ENCODE measurements at places on chromosomes 6 and 20. TPM values are rescaled to one million over a fixed set of nuclear protein-coding genes. Genes with fewer than 3 reads are reported as not detected.

Gene RSPH4A
- polyA plus RNA-seq = 1.0 TPM

Gene TFAP2D
- polyA plus RNA-seq = not detected

Gene ID4
- 3.7 TPM for polyA plus RNA-seq

Gene OPN5
- polyA plus RNA-seq = not detected

GRCh38 chr6:82057846-82058554, 189.5 kb downstream of the IBTK start:
- H3K27ac ChIP-seq = no peak overlapping the region
- no peak overlapping the region for H3K4me3 ChIP-seq
- H3K4me1 ChIP-seq = no peaks in the 10 kb centered on the region
- no peaks in the 10 kb centered on the region for H3K36me3 ChIP-seq

DNA sequence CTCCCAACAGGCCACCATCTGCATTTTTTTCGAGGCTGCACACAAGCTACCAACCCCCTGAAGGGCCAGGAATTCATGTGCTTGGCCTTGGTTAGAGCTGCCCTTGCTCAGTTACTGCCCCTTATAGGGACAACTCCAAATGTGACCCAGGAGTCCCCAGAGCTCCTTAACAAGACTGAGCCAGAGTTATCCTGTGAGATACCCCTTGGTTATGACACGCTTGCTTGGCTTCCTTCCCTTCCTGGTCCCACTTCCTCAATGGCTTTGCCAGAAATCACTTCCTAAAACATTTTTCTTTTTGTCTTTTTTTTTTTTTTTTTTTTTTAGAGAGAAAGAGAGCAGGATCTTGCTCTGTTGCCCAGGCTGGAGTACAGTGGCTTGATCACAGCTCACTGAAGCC, 8.9 kb downstream of the TREM1 start:
- no peaks in the 10 kb centered on the region for H3K36me3 ChIP-seq
- H3K27me3 ChIP-seq = no peaks in the 10 kb centered on the region
- no peak overlapping the region for H3K4me3 ChIP-seq

DNA sequence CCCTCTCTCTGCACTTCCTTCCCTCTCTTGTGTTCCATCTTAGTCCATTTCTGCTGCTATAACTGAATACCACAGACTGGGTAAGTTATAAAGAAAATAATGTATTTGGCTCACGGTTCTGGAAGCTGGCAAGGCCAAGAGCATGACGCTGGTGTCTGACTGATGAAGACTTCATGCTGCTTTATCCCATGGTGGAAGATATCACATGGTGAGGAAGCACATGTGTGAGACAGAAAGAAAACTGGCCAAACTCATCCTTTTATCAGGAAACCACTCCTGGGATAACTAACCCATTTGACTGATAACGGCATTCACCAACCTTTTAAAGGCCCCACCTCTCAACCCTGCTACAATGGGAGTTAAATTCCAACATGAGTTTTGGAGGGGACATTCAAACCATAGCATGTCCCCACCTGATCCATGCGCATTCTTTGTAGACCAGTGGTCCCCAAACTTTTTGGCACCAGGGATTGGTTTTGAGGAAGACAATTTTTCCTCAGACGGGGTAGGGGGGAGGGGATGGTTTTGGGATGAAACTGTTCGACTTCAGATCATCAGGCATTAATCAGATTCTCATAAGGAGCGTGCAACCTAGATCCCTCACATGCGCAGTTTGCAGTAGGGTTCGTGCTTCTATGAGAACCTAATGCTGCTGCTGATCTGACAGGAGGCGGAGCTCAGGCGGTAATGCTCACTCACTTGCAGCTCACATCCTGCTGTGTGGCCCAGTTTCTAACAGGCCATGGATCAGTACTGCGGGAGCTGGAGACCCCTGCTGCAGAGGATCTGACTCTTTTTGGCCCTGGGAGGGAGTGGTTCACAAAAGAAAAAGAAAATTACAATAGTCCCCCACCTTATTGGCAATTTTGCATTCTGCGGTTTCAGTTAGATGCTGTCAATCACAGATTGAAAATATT, 71.7 kb upstream of the RNF24 start:
- DNase-seq = no peak
- peaks cover 8% of the 10 kb centered on the region for H3K27me3 ChIP-seq
- H3K27ac ChIP-seq = no peak overlapping the region
- peaks cover 15% of the 10 kb centered on the region for H3K4me1 ChIP-seq
- H3K4me3 ChIP-seq = no peak overlapping the region

DNA sequence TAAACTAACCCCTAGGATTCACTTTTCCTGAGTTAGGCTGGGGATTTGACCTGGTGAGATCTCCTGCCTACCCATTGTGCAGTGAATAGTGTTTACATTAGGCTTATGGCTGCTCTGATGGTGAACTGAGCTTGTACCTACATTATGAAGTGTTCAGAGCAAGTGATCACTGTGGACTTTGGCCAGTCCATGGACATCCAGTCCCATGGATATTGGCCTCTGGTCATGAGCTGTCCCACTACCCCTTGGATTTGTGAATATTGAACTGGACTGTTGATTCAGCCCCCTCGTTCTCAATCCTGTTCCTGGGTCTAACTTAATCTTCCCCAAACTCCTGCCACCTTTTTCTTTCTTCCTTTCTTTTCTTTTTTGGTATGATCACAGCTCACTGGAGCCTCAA, 13.8 kb downstream of the ASIP start:
- no peaks in the 10 kb centered on the region for H3K4me1 ChIP-seq
- no peak overlapping the region for H3K4me3 ChIP-seq
- no peaks in the 10 kb centered on the region for H3K27me3 ChIP-seq
- DNase-seq = no peak

DNA sequence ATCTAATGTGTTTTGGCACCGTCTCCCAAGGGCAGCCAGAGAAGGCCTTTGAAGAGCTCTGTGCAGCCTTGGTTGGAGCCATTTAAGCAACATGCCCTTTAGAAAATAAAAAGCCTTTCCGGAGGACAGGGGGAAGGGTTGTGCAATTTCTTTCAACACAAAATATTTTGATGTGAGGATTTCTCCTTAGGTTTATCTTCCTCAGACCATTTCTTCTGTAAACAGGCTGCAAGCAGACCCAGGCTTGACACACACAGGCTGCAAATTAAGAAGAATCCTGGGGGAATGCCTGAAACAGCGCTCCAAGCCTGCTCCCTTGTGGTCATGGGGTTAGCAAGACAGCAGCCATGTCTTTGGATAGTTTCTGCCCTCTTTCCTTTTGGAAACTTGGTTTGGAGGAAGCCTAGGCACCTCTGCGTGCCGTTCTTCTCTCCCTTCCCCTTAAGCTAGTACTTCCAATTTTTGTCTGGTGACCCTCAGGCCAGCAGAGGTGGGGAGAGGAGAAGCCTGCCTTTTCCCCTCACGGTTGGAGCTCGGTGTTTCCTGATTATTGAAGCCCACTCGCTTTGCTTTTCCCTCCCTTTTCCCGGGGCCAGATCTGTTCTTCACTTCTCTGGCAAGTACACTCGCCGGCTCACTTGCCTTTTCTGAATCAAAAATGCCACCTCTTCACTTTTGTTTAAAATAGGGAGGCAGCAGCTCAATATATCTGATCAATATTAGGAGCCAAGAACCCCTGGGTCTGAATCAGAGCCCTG, 39.6 kb upstream of the NOX3 start:
- H3K27me3 ChIP-seq = no peaks in the 10 kb centered on the region
- peak; percentile 74 for DNase-seq
- H3K4me3 ChIP-seq = no peak overlapping the region
- 0 out of 2 replicates have a peak, but pooled peaks cover 6% of the 10 kb centered on the region for H3K4me1 ChIP-seq
- no peak overlapping the region for H3K27ac ChIP-seq

DNA sequence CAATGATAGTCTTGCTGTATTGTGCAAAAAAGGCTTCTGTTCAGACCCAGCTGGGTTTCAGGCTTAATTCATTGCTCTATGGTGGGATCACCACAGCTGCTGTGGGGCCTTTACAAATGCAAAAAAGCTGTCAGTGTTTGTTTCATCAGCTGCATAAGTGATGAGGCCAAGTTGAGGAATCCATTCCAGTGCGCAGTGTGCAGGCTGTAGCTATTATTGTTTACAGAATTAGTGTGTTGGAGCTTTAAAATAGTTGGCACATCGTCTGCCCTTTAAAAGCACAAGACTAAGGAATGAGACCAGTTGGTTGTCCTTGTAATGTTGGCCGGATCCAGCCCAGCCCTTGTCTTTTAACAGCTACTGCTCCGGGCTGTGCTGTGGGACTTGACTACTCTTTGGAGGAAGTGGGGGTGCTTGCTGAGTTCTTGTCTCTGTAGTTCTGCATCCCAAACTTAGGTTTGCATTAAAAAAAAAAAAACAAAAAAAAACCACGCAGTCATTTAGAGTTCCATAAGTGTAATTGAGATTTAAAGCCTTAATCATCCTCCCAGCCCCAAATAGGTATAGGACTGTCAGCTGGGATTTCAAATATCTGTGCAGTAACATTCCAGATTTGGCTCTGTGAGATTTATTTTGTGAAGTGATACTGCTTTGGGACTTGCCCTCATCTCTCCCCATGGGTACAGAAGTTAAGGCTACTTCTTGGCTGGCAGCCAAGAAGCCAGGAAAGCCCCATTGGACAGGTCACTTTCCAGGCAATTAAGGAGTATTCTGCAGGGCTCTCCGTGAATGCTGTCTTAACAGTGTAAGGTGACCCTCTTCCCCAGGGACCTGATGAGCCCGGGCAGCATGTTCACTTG, 19.3 kb downstream of the JARID2 start:
- peaks cover 97% of the 10 kb centered on the region for H3K4me1 ChIP-seq
- H3K27me3 ChIP-seq = no peaks in the 10 kb centered on the region
- no peaks in the 10 kb centered on the region for H3K36me3 ChIP-seq

DNA sequence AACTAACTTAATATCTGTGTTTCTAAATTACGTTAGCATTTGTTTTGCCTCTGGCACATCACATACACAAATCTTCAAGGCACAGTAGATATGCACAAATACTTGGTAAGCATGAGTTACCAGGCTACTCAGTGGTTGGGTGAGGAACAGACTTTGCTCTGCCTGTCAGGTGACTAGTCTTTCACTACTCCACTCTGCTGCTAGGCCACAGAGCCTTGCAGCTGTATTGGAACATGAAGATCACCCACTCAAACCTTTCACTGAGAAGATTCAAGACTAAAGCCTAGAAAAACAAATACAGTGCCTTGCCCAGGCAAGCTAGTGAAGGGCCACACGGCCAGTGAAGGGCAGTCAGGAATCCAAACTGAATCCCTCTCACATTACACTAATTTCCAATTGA, 47.0 kb downstream of the DTNBP1 start:
- H3K36me3 ChIP-seq = 0 out of 2 replicates have a peak, but pooled peaks cover 3% of the 10 kb centered on the region
- H3K27me3 ChIP-seq = no peaks in the 10 kb centered on the region
- DNase-seq = peak; percentile 8
- H3K27ac ChIP-seq = no peak overlapping the region
- H3K4me3 ChIP-seq = peak overlapping the region; percentile 6
- peaks cover 22% of the 10 kb centered on the region for H3K4me1 ChIP-seq

- DNase-seq = no peak
- H3K36me3 ChIP-seq = no peaks in the 10 kb centered on the region
- H3K27me3 ChIP-seq = no peaks in the 10 kb centered on the region
- H3K4me1 ChIP-seq = peaks cover 30% of the 10 kb centered on the region
- no peak overlapping the region for H3K4me3 ChIP-seq
- H3K27ac ChIP-seq = peak overlapping the region; percentile 48
Measured at GRCh38 chr6:144730088-144730645, 445.0 kb downstream of the UTRN start.

- no peaks in the 10 kb centered on the region for H3K36me3 ChIP-seq
- H3K4me1 ChIP-seq = no peaks in the 10 kb centered on the region
- no peak for DNase-seq
- no peak overlapping the region for H3K4me3 ChIP-seq
- H3K27ac ChIP-seq = no peak overlapping the region
Measured at GRCh38 chr6:47098570-47098993, 56.5 kb upstream of the ADGRF1 start.

- no peaks in the 10 kb centered on the region for H3K4me1 ChIP-seq
- DNase-seq = no peak
- no peak overlapping the region for H3K27ac ChIP-seq
- H3K27me3 ChIP-seq = no peaks in the 10 kb centered on the region
- peaks cover 6% of the 10 kb centered on the region for H3K36me3 ChIP-seq
Measured at GRCh38 chr20:13581451-13581850, 57.3 kb downstream of the TASP1 start.

GRCh38 chr6:157278171-157278570, 45.1 kb downstream of the TMEM242 start:
- DNase-seq = no peak
- H3K36me3 ChIP-seq = no peaks in the 10 kb centered on the region
- no peak overlapping the region for H3K27ac ChIP-seq
- H3K27me3 ChIP-seq = peaks cover 21% of the 10 kb centered on the region
- no peak overlapping the region for H3K4me3 ChIP-seq

DNA sequence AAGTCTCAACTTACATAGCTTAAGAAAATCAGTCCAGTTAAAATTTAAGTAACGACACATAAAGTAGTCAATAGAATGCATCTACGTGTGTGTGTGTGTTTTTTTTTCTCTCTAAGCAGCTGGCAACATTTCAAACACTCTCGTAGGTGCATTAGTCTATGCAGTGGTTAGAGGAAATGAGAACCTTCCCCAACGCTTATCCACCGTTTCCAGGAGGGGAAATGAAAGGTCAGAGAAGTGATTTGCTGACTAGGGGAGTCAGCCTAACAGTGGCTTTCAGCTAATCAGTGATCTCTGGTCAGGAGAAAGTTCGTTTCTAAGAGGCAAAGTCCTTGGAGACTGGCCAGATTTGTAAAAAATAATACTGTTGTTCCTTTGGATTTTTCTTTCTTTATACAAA, 806.6 kb downstream of the C6orf118 start:
- no peak for DNase-seq
- no peak overlapping the region for H3K27ac ChIP-seq
- H3K4me3 ChIP-seq = no peak overlapping the region
- H3K4me1 ChIP-seq = no peaks in the 10 kb centered on the region

- peak; percentile 88 for DNase-seq
- H3K4me3 ChIP-seq = no peak overlapping the region
- H3K27ac ChIP-seq = no peak overlapping the region
- peaks cover 9% of the 10 kb centered on the region for H3K4me1 ChIP-seq
- no peaks in the 10 kb centered on the region for H3K36me3 ChIP-seq
- no peaks in the 10 kb centered on the region for H3K27me3 ChIP-seq
Measured at GRCh38 chr6:11277275-11278206, 45.1 kb upstream of the NEDD9 start.

- H3K4me1 ChIP-seq = peaks cover 4% of the 10 kb centered on the region
- H3K4me3 ChIP-seq = no peak overlapping the region
- H3K36me3 ChIP-seq = no peaks in the 10 kb centered on the region
- H3K27ac ChIP-seq = no peak overlapping the region
Measured at GRCh38 chr20:35604449-35604747, 11.2 kb upstream of the SPAG4 start.

DNA sequence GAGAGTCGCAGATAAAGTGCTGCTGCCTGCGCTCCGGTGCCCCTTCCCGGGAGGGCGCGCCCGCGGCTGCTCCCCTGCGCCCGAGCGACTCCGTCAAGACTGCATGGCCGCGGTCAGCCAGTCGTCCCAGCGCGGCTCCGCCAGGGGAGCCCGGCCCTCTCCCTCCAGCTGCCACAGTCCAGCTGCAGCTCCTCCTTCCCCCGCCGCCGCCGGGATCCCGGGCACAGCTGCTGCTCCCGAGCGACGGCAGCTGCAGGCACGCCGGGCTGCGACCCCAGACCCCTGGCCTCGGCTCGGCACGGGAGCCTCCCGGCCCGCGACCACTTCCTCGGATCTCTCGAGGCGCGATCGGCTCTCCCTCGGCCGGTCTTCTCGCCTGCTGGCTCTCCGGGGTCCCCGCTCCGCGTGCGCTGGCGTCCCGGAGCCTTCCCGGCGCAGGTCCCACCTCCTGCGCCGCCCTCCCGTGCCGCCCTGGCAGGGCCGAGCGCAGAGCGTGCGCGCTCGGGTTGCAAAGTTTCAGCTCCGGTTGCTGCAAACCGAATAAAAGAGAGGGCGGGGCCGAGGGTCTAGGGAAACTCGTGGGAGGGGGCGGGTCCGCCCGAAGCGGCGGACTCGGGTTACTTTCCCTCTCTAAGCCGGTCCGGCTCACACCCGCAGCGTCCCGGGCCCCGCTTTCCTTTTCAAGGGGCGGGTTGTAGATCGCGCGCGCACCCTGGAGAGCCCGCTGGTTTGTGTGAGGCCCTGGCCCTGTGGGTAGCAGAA, at the start of gene CNKSR3:
TSS of gene CNKSR3 (minus strand) at position 542 of the 762 bp plus-strand sequence. CDS start 571 bp downstream, outside the sequence.
- peaks cover 87% of the 10 kb centered on the region for H3K27me3 ChIP-seq
- peaks cover 42% of the 10 kb centered on the region for H3K4me1 ChIP-seq
- H3K4me3 ChIP-seq = peak within 1 kb of the TSS; percentile 88
- no peaks in the 10 kb centered on the region for H3K36me3 ChIP-seq

Measured in GM23338 (cell line).